Activated CD4-positive, alpha-beta T cell treated with anti-CD3 and anti-CD28 coated beads, Interleukin-10, Interleukin-2, amounts not matched to agents 100 ng/mL and 50 ng/mL, durations not matched to agents 16 hours and 8 hours (primary cell): ENCODE measurements at places on chromosomes 12 and 14.

GRCh38 chr14:75141967-75142366, 15.1 kb upstream of the NEK9 start:
- DNase-seq = peak; percentile 25

DNA sequence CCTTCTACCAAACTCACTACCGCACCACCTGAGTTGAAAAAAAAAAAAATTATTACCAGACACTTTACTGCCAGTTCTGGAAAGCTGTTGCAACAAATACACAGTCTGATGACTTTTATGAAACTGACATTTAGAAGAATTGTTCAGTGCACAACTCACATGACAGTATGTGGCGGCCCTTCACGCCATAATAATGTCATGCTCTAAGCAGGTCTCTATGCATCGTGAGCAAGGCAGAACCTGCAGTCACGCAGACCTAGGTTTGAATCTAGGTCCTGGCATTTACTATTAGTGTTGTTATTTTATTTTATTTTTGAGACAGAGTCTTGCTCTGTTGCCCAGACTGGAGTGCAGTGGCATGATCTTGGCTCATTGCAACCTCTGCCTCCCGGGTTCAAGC, 8.1 kb downstream of the MYL2 start:
- DNase-seq = no peak

GRCh38 chr14:91256661-91257060, 12.2 kb upstream of the GPR68 start:
- no peak for DNase-seq

GRCh38 chr12:47941871-47942613, 21.4 kb upstream of the TMEM106C start:
- DNase-seq = peak; percentile 38

GRCh38 chr12:86196465-86196864, 59.7 kb downstream of the MGAT4C start:
- DNase-seq = no peak

GRCh38 chr12:30806989-30807694, 52.4 kb upstream of the CAPRIN2 start:
- peak; percentile 50 for DNase-seq
